ENCODE measurements at places on chromosomes 3 and 15. TPM values are rescaled to one million over a fixed set of nuclear protein-coding genes. Genes with fewer than 3 reads are reported as not detected.

The WDR93 gene
- total RNA-seq, result not detected

The GABRA5 gene
- 4.9 TPM for total RNA-seq

The RNF13 gene
- 23.4 TPM for total RNA-seq

The P2RY13 gene
- not detected for total RNA-seq

The CFAP20DC gene
- 4.5 TPM for total RNA-seq

The ZKSCAN7 gene
- 8.7 TPM for total RNA-seq

The ALCAM gene
- 43.7 TPM for total RNA-seq

The CLDN1 gene
- total RNA-seq, result 2.1 TPM

The C3orf52 gene
- total RNA-seq, result 11.1 TPM

The PDCD7 gene
- total RNA-seq, result 38.1 TPM

DNA sequence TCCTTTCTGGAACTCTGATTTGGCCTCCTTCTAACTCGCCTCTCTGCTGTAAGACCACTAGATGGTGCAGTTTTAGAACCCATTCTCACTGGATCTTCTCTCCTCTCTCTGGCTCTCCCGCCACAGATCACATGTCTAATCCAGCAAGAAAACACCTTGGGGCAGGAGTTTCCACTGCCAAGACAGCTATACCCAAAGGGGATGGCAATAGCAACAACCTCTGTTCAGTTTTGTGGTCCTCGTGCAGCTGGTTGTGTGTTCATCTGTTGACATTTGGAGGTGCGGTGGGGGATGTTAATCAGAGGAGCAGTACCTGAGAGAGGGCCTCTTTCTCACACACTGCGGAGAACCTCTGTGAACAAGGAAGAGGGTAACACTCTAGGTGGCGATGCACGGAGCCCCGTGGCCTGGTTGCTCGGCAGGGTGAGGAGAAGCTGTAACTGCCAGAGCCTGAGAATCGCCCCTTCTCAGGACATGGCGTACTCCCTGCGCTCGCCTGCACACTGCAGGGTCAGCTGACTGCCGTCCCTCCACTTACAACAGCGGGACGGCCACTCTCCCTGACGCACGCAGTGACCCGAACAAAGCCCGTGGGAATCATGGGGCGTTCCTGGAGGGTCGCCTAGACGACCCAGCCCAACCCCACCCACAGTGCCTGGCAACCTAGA is at the start of gene TEX55:
TEX55 (plus strand) TSS at position 666 of the 668 bp plus-strand sequence. CDS start 25 bp downstream, outside the sequence.
- peak; percentile 65 for DNase-seq

- DNase-seq, result no peak
Observed at GRCh38 chr3:194689493-194689944, 3.8 kb downstream of the FAM43A start.

GRCh38 chr15:46732060-46732459 is 985.2 kb upstream of the SEMA6D start:
- DNase-seq, result no peak

DNA sequence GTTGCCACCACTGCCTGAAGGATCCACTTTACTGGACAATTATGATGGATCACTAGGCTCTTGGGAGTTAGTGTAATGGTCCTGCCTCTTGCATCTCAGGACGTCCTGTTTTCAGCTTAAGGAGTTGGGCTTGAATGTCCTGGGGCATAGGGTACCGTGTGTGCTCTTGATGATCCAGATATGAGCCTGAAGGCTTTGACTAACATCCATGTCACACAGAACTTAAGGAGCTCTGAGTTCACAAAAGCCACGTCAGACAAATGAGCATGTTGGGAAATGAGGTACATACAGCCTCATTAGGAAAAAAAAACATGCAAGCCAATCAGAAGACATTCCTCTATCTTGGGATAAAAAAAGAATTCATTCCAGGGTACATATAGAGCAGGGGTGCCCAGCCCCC is 40.8 kb downstream of the CA12 start:
- no peak for DNase-seq

GRCh38 chr15:63382966-63383710 is 1.5 kb upstream of the CA12 start:
- DNase-seq, result no peak

DNA sequence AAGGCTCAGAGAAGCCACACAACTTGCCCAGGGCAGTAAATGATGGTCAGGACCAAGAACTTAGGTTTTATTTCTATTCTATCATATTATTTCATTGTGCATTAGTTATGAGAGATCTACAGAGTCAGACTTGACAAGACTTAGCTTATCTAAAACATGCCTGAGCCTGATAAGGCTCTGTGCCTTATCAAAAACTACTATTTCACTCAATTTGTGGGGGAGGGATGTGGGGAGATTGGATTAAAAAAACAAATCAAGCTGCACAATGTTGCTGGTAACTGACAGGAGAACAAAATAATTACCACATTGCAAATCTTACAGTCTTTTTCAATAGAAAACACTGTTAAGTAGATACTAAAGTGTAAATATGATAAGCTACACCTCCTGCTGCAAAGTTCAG is 16.0 kb downstream of the HACD2 start:
- no peak for DNase-seq

DNA sequence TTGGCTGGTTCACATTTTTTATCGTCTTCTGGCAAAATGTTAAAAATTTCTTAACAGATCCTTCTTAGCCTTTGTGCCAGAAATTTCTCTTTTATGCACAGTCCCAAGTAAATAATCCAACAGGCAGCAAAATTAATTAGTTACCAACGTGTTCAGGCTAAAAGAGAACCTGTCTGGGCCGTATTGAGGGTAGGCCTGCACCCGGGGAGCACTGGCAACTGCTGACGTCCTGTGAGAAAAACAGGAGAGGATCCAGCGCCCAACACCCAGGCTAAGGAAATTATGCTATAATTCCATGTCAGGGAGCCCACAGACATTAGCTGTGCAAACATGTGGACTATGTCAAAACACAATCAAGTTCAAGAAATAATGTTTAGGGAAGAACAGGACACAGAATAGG is 30.7 kb upstream of the CSTA start:
- no peak for DNase-seq

GRCh38 chr15:77864211-77865105 is 213.1 kb downstream of the TBC1D2B start:
- peak; percentile 53 for DNase-seq

GRCh38 chr3:133674290-133674919 is 12.7 kb upstream of the TOPBP1 start:
- peak; percentile 51 for DNase-seq

GRCh38 chr15:24772686-24773373 is 97.3 kb downstream of the NPAP1 start:
- DNase-seq, result peak; percentile 93

GRCh38 chr3:167653155-167653554 is 587 bp downstream of the WDR49 start:
- DNase-seq, result no peak

- DNase-seq, result no peak
Observed at GRCh38 chr3:161035711-161036110, 69.4 kb downstream of the B3GALNT1 start.

- DNase-seq, result no peak
Observed at GRCh38 chr3:150760431-150761200, 2.4 kb downstream of the SIAH2 start.

DNA sequence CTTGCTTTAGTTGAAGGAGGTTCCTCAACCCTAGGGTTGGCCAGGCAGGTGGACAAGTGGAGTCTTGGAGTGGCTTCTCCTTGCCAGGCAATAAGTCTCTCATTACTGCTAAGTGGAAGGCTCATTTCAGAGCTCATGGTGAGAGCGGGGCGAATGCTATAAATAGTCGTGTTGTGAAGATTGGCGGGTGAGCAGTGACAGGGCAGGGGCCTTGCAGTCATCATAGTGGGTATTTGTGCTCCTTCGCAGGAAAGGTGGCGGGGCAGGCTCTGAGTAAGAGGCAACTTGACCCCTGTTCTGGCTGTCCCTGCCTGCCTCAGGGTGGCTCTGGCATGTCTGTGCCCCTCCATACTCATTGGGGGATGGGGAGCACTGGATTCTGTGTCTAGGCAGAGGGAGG is 8.7 kb upstream of the GRM2 start:
- no peak for DNase-seq

DNA sequence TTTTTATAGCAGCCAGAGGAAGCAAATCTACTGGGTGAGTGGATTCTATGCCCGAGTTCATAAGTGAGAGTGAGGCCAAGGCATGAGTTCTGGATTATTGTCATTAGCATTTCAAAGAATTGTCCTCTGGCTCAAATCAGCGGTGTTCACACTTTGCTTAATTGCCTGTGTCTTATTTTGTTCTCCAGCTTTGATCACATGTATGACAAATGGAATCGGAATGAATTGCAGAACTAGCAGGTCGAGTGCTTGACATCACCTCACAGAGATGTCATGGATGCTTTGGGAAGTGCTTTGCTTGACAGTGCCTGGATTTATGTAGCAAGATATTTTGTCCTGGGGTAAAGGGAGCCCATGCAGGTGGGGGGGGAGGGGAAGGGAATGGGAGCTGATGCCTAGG is 68.0 kb downstream of the SH3GL3 start:
- DNase-seq, result no peak

- DNase-seq, result no peak
Observed at GRCh38 chr3:141486496-141486745, 406 bp upstream of the RASA2 start.

DNA sequence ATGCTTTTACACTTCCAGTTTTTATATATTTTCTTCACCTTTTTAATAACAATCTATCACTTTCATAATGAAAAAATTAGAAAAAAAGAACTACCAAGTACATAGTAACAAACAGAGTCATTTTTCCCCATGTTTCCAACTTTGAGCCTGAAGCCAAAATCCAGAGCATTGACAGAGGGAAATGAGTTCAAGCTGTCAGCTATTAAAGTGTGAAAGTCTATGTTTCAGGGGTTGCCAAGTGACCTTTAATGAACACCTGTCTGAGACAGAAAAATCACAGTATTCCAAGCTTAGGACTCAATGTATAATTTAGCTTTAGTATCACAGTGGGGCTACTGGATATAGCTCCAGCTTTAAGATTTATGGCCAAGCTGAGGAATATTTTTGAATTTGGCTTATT is 128.3 kb upstream of the GADL1 start:
- no peak for DNase-seq

DNA sequence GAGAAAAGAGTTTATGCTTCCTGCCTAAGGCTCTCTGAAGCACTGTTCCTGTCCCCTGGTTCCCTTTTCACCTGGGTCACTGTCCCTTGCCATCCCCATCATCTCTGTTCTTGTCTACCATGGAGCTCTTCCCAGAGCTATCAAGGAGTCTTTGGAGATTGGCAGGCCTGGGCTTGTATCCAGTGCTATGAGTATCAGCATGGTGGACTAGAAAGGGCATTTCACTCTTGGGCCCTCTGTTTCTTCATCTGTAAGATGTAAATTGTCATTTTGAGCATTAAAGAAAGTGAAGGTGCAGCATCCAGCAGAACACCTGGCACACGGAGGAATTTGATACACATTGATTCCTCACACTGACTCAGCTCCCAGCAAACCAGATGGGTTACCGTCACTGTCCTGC is 388.2 kb downstream of the CACNA2D3 start:
- no peak for DNase-seq

Data from H9 (cell line).